Fibroblast of mammary gland (primary cell): ENCODE measurements at places on chromosomes 16 and 17.

DNA sequence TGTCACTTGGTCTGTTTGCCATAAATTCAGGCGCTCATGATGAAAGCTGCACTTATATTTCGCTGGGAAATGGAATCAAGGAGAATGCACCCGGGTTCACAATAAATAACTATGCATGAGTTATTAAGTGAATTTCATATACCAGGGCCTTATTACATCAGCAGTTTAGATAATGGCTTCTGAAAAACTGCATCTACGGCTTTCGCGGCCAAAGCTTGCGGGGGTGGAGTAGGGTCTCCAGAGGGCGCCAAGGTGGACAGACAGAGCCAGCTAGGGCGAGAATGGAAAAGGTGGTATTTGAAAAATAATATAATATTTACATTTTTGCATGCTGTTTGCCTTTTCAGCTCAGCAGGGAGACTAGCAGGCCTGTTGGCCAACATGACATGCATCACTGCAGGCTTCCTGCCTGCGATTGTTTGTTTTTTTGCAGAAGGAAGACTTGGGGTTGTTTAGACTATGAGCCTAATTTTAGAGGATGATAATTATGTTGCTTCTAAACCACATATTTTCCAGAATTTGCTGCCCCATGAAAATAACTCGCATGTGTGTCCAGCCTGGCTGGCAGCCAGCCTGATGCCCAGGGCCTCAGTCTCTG is 173.8 kb upstream of the IRX3 start:
- DNase-seq = no peak

DNA sequence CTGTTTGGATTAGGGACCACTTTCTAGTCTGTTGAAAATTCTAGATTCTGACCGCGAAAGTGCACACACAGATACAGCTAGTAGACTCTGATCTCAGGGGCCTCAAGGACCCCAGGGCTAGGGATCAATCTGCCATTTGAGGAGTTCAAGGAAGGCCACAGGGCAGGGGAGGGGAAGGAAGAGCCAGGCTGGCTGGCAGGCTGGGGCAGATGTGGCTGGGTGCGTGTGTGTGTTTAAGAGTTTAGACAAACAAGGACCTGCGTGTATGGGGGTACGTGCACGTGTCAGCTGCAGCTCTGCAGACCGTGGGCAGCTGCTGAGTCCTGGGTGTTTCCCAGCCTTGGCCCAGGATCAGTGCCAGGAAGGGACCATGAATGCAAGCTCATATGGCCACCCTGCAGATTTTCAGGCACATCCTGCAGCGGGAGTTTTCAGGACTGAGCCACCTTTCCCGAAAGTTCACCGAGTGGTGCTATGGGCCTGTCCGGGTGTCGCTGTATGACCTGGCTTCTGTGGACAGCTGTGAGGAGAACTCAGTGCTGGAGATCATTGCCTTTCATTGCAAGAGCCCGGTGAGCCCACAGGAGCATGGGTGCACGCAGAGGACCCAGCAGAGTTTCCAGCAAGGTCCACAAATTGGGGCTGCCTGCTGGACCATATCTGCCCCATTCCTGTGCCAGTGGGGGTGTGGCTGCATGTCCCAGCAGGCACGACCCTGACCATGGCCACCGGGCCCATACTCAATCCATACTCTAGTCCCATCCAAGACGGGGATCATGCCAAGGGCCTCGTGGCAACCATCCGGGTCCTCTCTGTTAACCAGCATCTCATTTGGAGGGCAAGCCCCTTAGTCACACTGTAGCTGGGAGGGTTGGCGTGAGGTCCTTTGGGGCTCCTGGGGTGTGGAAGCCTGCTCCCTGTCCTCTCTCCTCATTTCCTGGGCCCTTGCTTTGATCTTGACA is 10.6 kb downstream of the TRPV2 start:
- no peak for DNase-seq

- DNase-seq = no peak
Measured at GRCh38 chr17:5950878-5951277, 119.3 kb upstream of the WSCD1 start.

- DNase-seq = peak; percentile 70
Measured at GRCh38 chr16:24685539-24686432, 43.7 kb upstream of the TNRC6A start.
